ENCODE measurements at places on chromosomes 13 and 19.

DNA sequence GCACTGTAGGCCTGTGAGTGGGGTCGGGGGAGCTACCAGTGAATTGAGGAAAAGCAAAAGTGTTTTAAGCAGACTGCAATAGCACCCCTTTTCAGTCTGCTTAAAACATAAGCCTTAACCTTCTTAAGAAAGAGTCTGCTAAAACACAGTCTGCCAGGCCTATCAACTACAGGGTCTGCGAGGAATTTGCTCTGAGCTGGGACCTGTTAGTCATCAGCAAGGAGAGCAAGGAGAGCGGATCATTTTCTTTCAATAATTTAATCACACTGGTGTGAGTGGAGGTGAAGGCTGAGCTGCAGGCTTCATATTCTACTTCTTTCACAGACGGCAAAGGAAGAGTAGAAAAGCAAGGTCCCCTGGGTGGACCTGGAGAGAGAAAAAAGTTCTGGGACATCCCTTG lies 342.7 kb downstream of the ENOX1 start:
- no peak for DNase-seq

DNA sequence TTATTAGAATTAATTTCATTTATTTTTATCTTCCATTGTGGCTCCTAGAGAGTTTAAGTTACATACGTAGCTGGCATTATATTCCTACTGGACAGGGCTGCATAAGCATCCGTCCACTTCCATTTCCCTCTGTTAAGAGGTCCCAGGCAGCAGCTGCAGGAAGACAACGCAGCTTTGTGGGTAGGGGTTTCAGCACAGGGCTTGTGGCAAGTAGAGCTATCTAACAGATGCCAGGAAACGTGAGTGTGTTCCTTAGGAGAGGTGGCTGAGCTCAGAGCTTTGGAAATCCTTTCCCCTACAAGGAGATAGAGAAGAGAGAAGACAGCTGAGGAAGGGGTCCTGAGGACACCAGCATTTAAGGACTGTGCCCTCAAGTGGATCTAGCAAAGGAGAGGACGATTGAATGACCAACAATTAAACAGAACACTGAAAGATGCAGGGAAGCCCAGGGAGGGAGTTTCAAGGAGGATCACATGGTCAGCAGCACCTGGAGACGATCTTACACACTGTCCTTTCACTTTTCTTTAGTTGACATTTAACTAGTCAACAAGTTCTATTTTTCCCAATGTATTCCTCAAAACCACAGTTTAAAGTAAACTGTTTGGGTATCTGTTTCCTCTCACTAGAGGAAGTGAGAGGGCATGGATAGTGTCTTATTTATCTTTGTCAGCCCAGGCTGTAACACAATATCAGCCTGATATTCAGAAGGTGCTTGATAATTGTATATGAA lies 2.3 kb upstream of the N4BP2L1 start:
- DNase-seq = no peak

DNA sequence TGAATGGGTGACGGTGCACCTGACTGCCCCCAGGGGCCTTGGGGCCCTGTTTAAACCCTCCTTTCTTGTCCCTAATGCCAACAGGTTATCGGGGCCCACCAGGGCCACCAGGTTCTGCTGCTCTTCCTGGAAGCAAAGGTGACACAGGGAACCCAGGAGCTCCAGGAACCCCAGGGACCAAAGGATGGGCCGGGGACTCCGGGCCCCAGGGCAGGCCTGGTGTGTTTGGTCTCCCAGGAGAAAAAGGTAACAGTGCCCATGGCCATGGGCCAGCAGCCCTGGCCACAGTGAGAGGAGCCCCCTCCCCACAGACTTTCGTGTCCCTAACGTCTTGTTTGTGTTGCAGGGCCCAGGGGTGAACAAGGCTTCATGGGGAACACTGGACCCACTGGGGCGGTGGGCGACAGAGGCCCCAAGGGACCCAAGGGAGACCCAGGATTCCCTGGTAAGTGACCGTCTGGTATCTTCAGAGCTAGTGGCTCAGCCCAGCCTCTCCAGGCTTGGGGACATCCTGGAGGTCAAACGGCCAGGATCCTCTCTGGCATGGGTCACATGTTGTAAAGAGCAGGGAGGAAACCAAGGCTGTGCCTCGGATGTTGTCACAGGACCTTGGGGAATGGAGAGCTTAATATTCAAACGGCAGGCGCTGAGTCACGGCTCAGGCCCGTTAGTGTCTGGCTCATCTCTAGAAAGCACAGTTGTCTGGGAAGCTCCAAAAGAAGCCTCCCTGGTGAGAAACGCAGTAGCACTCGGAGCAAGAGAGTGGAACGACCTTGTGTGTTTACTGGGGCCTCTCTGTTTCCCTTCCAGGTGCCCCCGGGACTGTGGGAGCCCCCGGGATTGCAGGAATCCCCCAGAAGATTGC lies 58.3 kb downstream of the RAB20 start:
- no peak for DNase-seq

DNA sequence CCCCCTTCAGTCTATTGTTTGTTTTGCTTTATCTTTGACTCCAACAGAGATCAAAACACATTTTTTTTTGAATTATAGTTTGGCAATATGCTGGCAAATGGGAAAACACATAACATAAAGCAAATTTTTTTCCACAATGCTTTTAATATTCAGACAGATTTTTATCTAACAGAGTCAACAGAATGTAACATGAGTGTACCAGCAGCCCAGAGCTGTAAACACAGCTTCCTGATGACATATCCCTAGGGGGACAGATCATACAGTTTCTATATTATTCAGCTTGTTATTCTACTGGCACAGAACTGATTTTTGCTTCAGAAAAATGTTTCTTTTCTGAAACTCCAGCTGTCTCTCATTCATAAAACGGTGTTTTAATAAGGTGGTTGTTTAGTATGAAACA lies 168.8 kb downstream of the OLFM4 start:
- DNase-seq = no peak

DNA sequence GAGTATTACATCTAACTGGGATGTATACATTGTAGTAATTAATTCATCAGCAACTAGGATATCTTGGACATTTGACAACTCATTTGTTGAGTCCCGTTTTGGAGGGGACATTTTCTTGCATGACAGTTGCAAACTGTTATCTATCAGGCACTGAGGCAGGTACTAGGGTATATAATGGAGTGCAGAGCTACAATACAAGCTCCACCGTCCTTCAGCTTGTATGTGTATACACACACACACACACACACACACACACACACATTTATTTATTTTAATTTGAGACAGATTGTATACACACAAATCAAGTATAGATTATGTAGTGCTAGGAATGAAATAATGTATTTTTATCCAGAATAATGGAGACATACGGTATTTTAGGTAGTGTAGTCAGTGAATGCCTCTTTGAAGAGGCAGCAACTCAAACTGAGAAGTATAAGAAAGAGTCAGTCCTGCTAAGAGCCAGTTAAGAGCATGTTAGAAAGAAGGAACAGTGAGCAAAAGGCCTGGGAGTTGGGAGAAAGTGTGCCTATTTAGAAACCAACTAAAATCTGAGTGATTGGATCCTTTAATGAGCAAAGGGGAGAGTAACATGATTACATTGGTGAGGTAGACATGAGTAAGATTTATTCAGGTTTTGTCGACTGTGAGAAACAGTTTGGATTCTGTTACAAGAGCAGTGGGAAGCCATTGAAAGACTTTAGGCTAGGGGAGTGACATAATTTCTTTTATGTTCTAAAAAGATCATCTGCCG lies 74.5 kb downstream of the NBEA start:
- DNase-seq = no peak

DNA sequence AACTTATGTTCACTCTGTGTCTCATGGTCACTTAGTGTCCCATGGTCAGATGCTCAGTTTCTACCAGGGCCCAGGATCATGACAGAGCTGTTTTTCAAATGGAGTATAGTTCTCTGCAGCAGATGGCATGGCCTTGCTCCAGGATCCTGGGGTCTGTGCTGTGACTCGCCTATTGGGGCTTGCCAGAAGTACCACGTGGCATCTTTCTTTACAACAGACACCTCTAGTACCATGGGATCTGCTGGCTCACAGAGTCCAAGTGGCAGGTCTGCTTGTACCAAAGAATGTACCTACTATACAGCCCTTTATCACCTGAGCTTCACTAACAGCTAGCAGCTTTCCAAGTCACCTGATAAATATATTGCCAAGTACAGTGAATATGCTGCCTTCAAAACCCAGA lies 6.0 kb upstream of the RNF6 start:
- no peak for DNase-seq

- no peak for DNase-seq
Measured at GRCh38 chr13:39825886-39826285, 170.4 kb downstream of the COG6 start.

GRCh38 chr13:26568132-26568815 lies 10.8 kb downstream of the WASF3 start:
- DNase-seq = no peak

DNA sequence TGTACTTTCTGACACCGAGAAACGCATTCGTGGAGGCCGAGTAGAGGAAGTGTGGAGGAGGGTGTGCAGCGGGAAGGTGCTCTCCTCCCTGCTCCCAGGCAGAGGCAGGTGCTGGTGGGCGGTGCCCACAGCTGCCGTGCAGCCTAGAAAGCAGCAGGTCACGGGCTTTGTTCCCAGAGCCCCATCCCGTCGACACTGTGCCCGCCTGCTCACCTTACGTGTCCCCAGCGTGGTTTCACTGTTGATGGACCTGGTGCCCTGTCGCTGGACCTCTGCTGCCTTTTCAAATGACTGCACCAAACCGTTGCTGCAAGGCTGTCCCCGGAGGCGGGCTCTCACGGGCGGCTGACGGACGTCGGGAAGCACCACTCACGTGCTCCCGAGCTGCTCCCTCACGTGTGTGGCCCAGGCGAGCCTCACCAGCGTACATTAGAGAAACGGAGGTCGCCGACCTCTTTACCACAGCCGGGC lies 20.8 kb downstream of the PLEKHJ1 start:
- DNase-seq = no peak

DNA sequence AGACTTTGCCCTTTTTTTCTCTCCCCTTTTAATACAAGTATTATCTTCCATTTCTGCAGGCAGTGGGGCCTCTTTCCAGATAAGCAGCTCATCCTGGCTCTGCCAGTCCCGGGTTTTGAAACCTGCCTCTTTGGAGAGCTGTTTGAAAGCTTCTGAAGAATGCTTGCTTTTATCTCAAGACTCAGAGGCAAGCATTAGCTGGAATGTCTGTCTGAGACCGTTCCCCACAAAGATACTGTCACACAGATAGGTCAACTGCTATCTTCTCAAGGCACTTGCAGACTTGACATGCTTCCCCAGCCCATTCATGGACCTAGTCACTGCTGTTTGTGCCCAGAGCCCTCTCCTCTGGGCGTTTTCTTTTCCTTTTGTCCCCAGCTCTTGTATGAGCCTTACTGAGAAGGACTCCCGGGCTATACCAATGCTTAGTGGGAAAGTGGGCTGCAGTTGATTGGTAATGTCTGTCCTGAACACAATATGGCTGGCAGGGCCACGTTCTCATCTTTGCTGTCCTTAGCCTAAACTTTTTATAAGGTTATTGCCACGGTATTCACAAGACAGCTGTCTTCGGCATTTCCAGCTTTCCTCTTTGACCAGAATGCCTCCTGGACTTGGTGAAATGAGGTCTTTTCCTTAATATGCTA lies 13.4 kb downstream of the SERP2 start:
- no peak for DNase-seq

GRCh38 chr13:73303851-73304250 lies 245.0 kb downstream of the KLF5 start:
- no peak for DNase-seq

DNA sequence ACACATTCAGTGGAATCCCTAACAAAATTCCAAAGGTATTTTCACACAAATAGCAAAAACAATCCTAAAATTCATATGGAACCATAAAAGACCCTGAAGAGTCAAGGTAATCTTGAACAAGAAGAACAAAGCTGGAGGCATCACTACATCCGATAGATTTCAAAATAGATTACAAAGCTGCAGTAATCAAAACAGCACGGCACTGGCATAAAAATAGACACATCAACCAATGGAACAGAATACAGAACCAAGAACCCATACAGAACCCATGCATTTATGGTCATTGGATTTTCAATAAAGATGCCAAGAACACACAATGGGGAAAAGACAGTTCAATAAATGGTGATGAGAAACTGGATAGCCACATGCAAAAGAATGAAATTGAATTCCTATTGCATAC lies 32.5 kb downstream of the ZNF566 start:
- DNase-seq = no peak

DNA sequence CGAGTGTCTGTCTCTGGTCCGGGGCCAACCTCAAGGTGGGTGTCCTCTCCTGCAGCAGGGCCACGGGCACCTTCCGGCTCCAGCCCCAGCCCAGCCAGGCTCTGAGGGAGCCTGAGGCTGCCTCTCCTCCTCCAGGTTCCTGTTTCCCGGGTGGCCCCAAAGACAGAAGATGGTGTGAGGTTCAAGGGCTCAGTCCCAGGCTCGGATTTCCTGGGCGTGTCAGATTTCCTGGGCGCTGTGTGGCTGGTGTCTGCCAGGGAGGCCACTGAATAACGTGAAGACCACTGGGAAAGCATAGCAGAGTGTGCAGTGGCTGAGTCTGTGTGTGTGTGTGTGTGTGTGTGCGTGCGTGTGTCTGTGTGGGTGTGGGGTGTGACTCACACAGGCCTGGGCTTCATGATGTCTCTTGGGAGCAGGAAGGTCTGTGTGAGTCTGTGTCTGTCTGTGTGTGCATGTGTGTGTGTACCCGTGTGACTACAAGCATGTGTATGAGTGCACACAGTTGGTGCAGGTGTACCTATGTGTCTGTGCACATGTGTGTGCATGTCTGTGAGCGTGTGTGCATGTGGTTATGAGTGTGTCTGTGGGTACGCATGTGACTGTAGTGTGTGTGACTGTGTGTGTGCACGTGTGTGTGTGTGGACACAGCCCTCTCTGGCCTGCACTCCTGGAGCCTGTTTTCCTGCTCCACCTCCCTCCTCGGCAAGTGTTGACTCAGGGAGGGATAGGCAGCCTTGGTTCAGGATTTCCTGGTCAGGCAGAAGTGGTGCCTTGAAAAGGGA lies 28.3 kb downstream of the CEBPA start:
- DNase-seq = no peak

DNA sequence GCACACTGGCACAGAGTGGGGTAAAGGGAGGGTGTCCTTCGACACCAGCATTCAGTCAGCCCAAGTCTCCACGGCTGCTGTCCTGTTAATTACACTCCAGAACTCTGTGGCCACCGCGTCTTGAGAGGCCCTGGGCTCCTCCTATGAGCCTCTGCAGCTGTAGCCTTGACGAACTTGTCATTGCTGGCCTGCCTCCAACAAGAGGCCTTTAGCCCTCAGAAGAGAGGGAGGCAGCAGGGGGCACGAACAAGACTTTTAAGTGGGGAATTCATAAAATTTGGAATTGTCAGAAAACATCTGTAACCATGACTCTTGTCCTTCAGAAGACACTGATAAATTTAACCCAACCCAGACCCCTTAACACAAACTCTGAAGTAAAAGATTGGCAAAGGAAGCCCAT lies 241.9 kb downstream of the UQCRFS1 start:
- DNase-seq = no peak

DNA sequence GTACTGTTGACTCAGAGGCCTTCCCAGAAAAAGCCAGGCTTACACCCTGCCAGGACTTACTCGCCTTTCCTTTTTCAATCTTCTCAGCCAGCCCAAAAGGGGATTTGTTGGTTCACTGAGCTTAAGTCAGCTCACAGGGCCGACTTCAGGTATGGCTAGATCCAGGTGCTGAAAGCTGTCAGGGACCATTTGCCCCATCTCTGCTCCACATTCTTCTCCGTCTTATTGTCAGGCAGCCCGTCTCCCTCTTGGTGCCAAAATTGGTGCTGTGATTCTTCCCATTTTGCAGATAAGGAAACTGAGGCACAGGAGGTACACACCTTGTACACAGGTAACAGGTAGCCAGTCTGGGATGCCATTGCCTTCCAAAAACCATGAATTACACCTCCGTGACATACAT lies 2.4 kb downstream of the C19orf38 start:
- no peak for DNase-seq

GRCh38 chr13:28474491-28475134 lies 20.3 kb downstream of the FLT1 start:
- DNase-seq = no peak

GRCh38 chr19:10266706-10267105 lies 4.2 kb upstream of the ICAM1 start:
- no peak for DNase-seq
